ENCODE measurements at places on chromosomes 12 and 14.
A peak's percentile ranks its signal among the peaks of the same experiment; 100 is the strongest.

GRCh38 chr14:101535232-101535631 is 26.1 kb upstream of the DIO3 start:
- H3K27me3 ChIP-seq, result no peaks in the 10 kb centered on the region
- H3K4me1 ChIP-seq, result no peaks in the 10 kb centered on the region
- H3K27ac ChIP-seq, result no peak overlapping the region
- H3K36me3 ChIP-seq, result no peaks in the 10 kb centered on the region
- no peak overlapping the region for H3K4me3 ChIP-seq

GRCh38 chr14:50647753-50648152 is 20.4 kb downstream of the SAV1 start:
- no peak overlapping the region for H3K27ac ChIP-seq
- no peak overlapping the region for H3K4me3 ChIP-seq
- no peaks in the 10 kb centered on the region for H3K36me3 ChIP-seq
- no peak for DNase-seq
- H3K27me3 ChIP-seq, result no peaks in the 10 kb centered on the region
- peaks cover 6% of the 10 kb centered on the region for H3K4me1 ChIP-seq

DNA sequence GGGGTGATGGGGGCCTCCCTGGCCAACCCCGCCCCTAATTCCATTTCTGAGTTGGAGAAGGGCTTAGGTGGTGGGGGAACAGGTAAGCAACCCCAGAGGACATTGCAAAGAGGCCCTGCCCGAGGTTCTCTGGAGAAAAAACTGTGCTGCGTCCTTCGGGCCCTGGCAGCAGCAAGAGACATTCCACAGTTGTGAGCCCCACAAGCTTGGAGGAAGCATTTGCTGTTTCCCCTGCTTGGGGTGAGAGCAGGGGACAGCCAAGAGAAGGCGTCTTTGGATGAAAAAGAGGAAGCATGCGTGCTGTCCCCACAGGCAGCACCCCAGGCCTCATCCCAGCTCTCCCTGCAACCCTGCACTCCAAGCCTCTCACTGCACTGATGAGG is 1.3 kb downstream of the BDKRB2 start:
- H3K36me3 ChIP-seq, result no peaks in the 10 kb centered on the region
- peak; percentile 30 for DNase-seq
- H3K27ac ChIP-seq, result peak overlapping the region; percentile 12
- H3K27me3 ChIP-seq, result no peaks in the 10 kb centered on the region

GRCh38 chr12:91861554-91861953 is 284.1 kb downstream of the BTG1 start:
- H3K27ac ChIP-seq, result no peak overlapping the region
- no peak for DNase-seq
- no peaks in the 10 kb centered on the region for H3K4me1 ChIP-seq
- no peaks in the 10 kb centered on the region for H3K27me3 ChIP-seq
- no peak overlapping the region for H3K4me3 ChIP-seq

GRCh38 chr14:36971263-36971855 is 201.0 kb downstream of the SLC25A21 start:
- H3K27me3 ChIP-seq, result no peaks in the 10 kb centered on the region
- DNase-seq, result no peak
- H3K4me3 ChIP-seq, result no peak overlapping the region
- peaks cover 5% of the 10 kb centered on the region for H3K4me1 ChIP-seq
- H3K27ac ChIP-seq, result no peak overlapping the region
- no peaks in the 10 kb centered on the region for H3K36me3 ChIP-seq

GRCh38 chr14:75725481-75725880 is 64.4 kb downstream of the TTLL5 start:
- H3K27ac ChIP-seq, result no peak overlapping the region
- H3K27me3 ChIP-seq, result no peaks in the 10 kb centered on the region
- DNase-seq, result peak; percentile 27
- H3K4me3 ChIP-seq, result no peak overlapping the region
- no peaks in the 10 kb centered on the region for H3K4me1 ChIP-seq

DNA sequence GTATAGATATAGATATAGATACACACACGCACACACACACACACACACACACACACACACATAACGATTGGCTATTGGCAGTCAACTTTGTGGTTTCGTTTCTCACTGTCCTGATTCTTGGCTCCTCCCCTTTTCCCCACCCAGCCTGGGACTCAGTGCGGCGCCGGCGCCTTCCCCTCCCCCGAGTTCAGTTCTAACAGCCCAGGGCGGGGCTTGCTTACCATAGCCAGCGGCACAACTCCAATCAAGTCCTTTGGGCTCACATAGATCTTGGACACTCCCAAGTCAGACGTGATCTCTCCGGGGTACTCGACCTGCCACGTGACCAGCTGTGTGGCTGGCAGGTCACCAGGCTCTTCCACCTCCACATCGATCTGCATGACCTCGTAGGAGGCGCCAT is 484.1 kb downstream of the GLT1D1 start:
- no peaks in the 10 kb centered on the region for H3K27me3 ChIP-seq
- H3K4me3 ChIP-seq, result no peak overlapping the region
- no peak overlapping the region for H3K27ac ChIP-seq
- H3K4me1 ChIP-seq, result no peaks in the 10 kb centered on the region
- no peaks in the 10 kb centered on the region for H3K36me3 ChIP-seq
- no peak for DNase-seq

DNA sequence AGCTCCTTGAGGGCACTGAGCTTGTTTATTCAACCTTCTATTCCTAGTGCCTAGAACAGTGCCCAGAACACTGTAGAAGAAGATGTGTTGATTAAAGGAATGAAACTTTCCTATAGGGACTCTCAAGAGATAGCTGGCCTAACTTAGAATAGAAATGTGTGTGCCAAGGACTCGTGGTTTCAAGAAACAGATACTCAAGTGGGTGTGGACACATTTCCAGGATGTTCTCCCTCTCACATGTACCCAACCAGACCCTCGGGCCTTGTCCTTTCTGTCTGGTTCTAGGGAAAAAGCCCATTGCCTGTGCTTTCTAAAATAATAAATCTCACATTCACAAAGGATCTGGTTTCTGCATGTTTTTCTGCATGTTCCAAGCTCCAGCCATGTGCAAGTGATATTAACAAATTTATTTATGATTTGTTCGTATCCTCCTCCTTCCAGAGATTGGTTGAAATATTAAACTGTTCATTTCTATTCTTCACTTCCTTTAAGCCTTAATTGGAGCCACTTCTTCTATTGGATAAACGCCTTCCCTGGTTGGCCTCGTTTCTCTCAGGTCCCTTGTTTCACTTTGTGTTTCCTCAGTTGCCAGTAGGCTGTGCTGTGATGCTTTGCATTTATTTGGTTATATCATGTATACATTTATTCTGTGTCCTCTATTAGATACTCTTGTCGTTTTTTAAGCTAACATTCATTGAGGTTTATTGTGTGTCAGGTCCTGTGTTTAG is 89.8 kb downstream of the CRADD start:
- H3K36me3 ChIP-seq, result no peaks in the 10 kb centered on the region
- no peaks in the 10 kb centered on the region for H3K27me3 ChIP-seq
- peaks cover 12% of the 10 kb centered on the region for H3K4me1 ChIP-seq
- peak overlapping the region; percentile 11 for H3K27ac ChIP-seq
- DNase-seq, result peak; percentile 60

DNA sequence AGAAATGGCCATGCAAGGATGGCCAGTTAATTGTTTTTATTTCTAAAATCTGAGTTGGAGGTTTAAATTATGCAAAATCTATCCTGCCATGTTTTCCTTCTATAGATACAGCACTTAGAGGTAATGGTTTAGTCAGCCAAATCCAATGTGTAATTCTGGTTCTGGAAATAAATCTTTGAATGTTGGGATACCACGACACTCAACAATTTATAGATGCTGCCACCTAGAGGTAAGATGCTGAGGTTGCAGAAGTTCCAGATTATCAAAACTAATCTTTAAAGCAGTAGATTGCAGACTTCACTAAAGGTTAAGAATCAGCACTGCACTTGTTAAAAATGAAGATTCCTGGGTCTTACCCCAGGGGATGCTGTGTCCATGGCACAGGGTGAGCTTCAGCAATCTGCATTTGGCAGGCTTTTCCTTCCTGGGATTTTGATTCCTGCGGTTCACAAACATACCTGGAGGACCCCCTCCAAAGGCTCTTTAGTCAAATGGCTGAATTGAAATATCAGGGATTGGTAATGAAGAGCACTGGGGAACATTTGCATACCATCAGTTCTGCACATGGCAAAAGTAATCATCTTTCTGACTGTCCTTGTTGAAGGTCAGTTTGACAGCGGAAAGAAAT is 53.4 kb upstream of the ANO4 start:
- no peaks in the 10 kb centered on the region for H3K4me1 ChIP-seq
- H3K4me3 ChIP-seq, result no peak overlapping the region
- peak; percentile 47 for DNase-seq
- no peaks in the 10 kb centered on the region for H3K27me3 ChIP-seq
- H3K27ac ChIP-seq, result no peak overlapping the region

GRCh38 chr14:40599725-40600124 is 1007.0 kb upstream of the LRFN5 start:
- H3K4me1 ChIP-seq, result no peaks in the 10 kb centered on the region
- H3K27me3 ChIP-seq, result no peaks in the 10 kb centered on the region
- H3K36me3 ChIP-seq, result no peaks in the 10 kb centered on the region
- H3K27ac ChIP-seq, result no peak overlapping the region
- no peak for DNase-seq
- H3K4me3 ChIP-seq, result no peak overlapping the region

DNA sequence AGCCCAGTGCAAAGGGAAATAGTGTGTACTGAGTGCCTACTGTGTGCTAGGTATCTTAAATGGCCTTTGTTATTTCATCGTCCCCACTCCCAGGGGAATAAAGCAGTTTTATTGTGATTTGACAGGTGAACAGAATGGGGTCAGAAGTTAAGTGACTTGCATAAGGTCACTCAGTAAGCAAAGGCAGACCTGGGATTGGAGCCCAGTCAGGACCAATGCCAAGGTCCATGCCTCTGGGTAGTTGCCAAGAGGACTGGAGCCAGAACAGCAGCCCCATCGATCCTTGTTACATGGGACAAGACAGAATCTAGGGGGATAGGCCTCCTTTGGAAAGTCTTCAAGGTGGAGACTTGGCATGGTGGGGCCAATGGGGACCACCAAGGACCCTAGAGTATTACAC is 227.4 kb upstream of the PWP1 start:
- H3K27me3 ChIP-seq, result no peaks in the 10 kb centered on the region
- H3K4me1 ChIP-seq, result peaks cover 3% of the 10 kb centered on the region
- H3K27ac ChIP-seq, result no peak overlapping the region
- H3K4me3 ChIP-seq, result no peak overlapping the region

DNA sequence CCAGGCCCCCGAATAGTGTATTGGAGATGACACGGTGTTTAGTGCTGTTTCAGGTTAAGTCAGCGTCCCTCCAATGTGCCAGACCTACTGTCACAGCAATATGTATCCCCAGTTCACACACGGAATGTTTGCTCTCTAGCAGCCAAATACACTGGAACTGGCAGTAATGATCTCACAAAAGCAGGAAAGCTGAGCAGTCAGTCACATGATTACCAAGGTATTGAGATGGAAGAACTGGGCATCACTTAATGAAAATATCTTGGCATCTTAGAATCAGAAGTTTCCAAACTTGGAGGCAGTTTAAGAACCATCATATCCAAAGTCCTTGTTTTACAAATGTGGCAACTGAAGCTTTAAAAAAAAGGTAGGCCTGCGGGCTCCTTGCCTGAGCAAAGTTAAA is 23.3 kb downstream of the NINJ2 start:
- no peaks in the 10 kb centered on the region for H3K36me3 ChIP-seq
- H3K4me1 ChIP-seq, result peaks cover 3% of the 10 kb centered on the region
- no peak for DNase-seq
- H3K27ac ChIP-seq, result no peak overlapping the region
- no peak overlapping the region for H3K4me3 ChIP-seq
- no peaks in the 10 kb centered on the region for H3K27me3 ChIP-seq

- H3K36me3 ChIP-seq, result no peaks in the 10 kb centered on the region
- H3K4me1 ChIP-seq, result no peaks in the 10 kb centered on the region
- H3K27ac ChIP-seq, result no peak overlapping the region
- no peaks in the 10 kb centered on the region for H3K27me3 ChIP-seq
- no peak overlapping the region for H3K4me3 ChIP-seq
Measured at GRCh38 chr14:67002994-67003753, 186.1 kb upstream of the GARIN2 start.
